ENCODE measurements at places on chromosomes 5 and 9.
A peak's percentile ranks its signal among the peaks of the same experiment; 100 is the strongest.

- no peak for DNase-seq
Observed at GRCh38 chr9:124108216-124108615, 96.6 kb downstream of the LHX2 start.

DNA sequence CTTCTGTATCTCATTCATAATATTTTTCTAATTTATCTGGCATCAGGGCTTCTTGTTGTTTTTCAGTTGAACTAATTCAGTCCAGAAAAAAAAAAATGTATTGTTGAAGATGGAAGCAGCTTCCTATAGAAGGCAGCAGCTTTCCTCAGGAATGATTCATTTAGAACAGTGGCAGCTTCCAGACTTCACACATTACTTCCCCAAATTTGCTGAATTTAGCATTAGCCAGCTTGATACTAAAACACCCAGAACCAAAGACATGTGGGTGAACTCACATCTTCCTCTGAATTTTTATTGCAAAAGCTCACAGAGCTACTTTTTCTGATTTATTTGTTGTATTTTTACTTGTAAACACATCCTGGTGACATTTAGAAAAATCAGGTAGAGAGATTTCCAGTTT is 53.8 kb downstream of the HCN1 start:
- DNase-seq = no peak

- no peak for DNase-seq
Observed at GRCh38 chr9:122479062-122479461, 1.3 kb upstream of the OR1J1 start.

DNA sequence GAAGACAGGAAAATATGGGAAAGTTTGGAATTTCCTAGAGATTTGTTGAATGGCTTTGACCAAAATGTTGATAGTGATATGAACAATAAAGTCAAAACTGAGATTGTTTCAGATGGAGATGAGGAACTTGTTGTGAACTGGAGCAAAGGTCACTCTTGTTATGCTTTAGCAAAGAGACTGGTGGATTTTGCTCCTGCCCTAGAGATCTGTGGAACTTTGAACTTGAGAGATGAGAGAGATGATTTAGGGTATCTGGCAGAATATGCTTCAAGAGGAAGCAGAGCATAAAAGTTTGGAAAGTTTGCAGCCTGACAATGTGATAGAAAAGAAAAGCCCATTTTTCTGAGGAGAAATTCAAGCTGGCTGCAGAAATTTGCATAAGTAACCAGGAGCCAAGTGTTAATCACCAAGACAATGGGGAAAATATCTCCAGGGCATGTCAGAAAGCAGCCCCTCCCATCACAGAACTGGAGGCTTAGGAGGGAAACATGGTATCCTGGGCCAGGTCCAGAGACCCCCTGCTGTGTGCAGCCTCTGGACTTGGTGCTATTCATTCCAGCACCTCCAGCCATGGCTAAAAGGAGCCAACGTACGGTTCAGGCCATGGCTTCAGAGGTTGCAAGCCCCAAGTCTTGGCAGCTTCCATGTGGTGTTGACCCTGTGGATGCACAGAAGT is 114.3 kb upstream of the STARD4 start:
- DNase-seq = no peak

- DNase-seq = peak; percentile 45
Observed at GRCh38 chr5:88833371-88834130, 49.4 kb downstream of the MEF2C start.

- DNase-seq = no peak
Observed at GRCh38 chr5:38615042-38615441, 58.6 kb upstream of the LIFR start.

- no peak for DNase-seq
Observed at GRCh38 chr5:61603211-61603908, 271.3 kb downstream of the ZSWIM6 start.

DNA sequence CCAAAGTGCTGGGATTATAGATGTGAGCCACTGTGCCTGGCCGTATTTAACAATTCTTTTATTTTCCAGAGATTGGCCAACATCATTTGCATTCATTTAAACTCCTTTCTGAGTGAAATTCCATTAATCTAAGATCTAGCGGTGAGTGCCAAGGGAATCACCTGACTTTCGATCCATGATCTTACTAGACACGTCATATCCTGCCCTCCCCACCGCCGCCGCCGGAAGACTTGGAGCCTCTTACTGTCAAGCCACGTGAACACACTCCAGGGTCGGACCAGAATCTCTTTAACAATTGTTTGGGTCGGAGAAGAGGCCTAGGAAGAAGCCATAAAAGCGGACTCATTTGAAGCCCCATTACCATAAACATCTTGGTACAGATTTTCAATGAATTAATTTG is 12.9 kb downstream of the INPP5E start:
- DNase-seq = no peak

- DNase-seq = no peak
Observed at GRCh38 chr5:150347451-150347850, 10.0 kb upstream of the TCOF1 start.

- no peak for DNase-seq
Observed at GRCh38 chr5:82560969-82561368, 282.8 kb upstream of the RPS23 start.

GRCh38 chr9:121706149-121706750 is 54.8 kb downstream of the DAB2IP start:
- DNase-seq = no peak

- no peak for DNase-seq
Observed at GRCh38 chr9:88587182-88587581, 52.2 kb downstream of the NXNL2 start.

DNA sequence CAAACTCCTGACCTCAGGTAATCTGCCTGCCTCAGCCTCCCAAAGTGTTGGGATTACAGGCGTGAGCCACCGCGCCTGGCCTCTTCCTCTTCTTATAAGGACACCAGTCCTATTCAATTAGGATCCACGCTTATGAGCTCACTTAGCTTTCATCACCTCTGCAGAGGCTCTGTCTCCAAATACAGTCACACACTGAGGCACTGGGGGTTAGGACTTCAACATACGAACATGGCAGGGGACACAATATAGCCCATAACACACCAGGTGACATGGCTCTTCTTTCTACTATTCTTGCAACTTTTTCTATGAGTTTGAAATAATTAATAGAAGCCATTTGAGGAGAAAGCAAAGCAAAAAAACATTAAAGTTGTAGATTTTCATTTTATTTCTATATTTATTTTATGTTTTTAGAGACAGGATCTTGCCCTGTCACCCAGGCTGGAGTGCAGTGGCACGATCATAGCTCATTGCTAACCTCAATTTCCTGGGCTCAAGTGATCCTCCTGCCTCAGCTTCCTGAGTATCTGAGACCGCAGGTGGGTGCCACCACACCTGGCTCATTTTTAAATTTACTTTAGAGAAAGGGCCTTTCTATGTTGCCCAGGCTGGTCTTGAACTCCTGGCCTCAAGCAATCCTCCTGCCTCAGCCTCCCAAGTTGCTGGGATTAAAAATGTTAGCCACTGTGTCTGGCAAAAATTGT is 6.0 kb upstream of the PRRT1B start:
- no peak for DNase-seq

GRCh38 chr5:72191404-72191803 is 84.1 kb downstream of the MAP1B start:
- DNase-seq = no peak

DNA sequence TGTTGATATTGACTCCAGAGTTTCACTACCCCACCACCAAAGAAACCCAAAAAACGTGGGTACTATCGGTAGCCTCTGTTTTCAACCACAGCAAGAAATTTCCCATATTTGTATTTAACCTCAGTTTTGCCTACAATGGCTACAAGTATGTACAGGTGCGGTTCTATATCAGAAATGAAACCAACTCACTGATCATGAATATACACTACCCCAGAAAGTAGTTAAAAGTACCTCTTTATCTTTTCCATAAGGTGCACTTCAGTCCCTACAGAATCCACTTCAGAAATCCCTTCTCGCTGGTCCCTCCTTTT is 140.6 kb upstream of the SLC12A2 start:
- DNase-seq = no peak

DNA sequence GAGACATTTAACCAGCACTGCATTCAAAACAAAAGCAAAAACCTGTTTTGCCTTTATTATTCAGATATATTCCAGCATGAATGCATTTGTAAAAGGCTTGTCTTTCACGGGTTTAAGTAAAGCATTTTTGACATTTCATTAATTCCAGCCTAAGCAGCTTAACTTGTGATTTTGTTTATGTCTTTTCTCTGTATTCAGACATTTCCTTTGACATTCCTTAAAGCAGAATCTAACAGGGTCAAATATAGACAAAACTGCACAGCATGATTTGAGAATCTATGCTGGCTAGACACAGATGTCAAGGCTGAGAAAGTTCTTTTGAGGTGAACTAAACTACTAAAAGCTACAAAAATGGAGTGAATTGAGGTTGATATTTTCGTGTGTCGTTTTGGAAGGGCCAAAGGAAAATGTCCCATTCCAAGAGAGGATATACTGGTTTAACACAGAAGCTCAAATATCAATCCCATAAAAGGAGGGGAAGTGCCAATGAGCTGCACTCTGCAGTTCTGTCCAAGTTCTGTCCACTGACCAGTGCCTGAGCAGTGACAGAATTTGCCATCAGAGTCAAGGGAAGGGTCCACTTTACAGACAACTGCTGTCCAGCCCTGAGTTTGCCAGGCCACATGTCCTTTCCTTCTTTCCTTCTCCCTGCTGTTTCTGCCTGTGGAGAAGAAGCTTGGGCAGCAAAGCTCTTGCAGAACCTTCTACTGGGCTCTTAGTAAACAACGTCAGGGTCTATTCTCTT is 198.7 kb upstream of the KLF9 start:
- no peak for DNase-seq

- no peak for DNase-seq
Observed at GRCh38 chr5:72908664-72909063, 47.2 kb upstream of the FCHO2 start.

DNA sequence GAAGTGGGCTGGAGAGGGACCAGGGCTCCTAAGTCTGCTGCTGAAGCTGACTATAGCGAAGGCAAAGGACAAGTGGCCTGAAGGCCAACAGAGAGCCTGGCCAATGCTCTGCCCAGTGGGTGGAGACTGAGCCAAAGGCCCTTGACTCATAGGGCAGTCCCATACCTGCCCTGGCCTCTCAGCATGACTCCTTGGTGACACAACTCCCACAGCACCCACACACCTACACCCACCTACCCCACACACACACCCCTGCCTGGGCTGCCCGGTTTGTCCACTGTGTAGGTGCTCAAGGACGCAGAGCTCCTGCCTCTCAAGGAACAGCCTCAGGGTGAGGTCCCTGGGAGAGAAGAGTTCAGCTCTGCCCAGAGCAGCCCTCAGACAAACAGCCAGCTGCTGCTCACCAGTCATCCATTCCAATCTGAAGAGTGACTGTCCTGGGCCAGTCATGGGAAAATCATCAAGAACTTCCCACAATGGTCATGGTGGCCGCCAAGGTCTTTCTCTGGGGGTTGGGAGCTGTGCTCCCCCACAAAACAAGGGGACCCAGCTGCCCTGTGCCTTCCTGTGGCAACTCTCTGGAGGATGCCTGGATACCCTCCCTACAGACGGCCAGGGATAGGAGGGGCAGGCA is 5.0 kb downstream of the TNIP1 start:
- no peak for DNase-seq

GRCh38 chr9:133990366-133991213 is 1.5 kb downstream of the VAV2 start:
- no peak for DNase-seq

GRCh38 chr5:73266176-73266738 is 93.3 kb downstream of the TMEM174 start:
- no peak for DNase-seq

All from thoracic aorta (tissue), 2 donors.